ENCODE measurements at places on chromosomes 16 and 17.

GRCh38 chr16:23826528-23827045, 9.2 kb upstream of the PRKCB start:
- DNase-seq, result no peak

DNA sequence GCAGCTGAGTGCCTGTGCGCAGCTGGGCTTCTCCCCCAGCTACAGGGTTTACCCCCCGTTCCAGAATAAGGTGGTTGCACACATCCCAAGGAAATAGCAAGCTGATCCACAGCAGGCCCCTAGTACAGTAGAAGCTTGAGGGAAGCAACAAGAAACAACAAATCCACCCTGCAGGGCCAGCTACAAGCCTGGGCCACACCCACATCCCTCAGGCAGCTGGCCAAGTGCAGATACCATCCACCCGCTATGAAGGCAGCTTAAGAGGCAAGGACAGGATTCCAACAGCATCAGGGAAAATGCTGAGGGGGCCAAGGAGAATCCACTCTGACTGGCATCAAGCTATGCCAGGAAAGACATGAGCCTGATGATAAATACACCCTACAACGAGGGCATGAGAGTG, 66.9 kb upstream of the RCVRN start:
- DNase-seq, result no peak

DNA sequence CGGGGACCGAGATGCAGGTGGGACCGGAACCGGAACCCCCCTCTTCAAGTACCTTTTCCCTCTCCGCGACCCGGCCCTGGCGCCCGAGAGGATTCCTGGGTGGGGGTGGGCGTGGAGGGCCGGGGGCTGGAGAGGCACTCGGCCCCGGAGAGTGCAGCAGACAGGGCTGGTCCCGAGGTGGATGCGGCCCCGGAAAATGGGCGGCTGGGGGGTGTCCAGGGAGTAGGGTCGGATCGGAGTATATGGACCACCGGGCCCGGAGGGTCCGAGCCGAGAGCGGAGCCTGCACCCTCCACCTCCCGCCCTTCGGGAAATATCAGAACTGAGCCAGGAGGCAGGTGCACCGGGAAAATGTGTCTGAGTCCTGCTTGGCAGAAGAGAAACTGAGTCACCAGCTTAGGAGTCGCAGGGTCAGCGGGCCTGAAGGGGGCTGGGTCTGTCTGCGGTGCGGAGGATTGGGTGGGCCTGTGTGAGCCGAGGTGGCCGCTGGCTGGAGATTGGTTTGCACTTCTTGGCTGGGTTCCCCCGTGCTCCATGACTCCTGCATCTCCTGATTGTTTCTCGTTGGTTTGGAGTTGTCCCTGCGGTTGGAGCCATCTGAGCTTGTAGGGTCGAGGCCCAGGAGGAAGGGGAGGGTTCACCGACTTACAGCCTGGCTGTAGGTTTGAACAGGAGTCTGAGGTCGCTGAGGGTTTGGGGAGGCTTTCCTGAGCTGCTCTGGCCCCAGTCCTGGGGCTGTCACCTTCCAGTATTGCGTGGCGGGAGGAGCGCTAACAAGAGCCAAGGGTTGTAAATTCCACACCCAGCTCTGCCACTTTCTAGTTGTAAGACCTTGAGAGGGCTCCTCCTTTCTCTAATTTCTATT, 518 bp downstream of the SH2B1 start:
- peak; percentile 30 for DNase-seq

- no peak for DNase-seq
Measured at GRCh38 chr17:77735566-77736198, 222.8 kb upstream of the TNRC6C start.

- DNase-seq, result no peak
Measured at GRCh38 chr16:2040787-2041522, 6.7 kb downstream of the NTHL1 start.

GRCh38 chr16:62256406-62256805, 220.2 kb upstream of the CDH8 start:
- DNase-seq, result peak; percentile 67

GRCh38 chr16:50300942-50301625, 34.7 kb downstream of the ADCY7 start:
- DNase-seq, result no peak

DNA sequence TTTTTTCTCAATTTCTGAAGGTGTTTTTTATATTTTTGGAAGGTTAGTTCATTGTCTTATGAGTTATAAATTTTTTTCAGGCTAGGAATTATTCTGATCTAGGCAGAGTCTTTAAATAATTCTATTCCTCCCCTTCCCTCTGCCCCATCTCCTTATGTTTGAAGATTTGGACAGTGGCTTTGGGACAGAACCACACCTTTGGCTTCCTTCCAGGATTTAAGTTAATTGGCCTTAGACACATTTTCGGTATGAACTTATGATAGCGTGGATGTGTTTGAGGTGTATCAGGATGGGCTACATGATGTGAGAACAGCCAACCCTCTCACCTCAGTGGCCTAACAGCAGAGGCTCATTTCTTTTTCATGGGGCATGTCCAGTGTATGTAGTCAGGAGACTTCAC, 24.3 kb downstream of the EPN2 start:
- no peak for DNase-seq

DNA sequence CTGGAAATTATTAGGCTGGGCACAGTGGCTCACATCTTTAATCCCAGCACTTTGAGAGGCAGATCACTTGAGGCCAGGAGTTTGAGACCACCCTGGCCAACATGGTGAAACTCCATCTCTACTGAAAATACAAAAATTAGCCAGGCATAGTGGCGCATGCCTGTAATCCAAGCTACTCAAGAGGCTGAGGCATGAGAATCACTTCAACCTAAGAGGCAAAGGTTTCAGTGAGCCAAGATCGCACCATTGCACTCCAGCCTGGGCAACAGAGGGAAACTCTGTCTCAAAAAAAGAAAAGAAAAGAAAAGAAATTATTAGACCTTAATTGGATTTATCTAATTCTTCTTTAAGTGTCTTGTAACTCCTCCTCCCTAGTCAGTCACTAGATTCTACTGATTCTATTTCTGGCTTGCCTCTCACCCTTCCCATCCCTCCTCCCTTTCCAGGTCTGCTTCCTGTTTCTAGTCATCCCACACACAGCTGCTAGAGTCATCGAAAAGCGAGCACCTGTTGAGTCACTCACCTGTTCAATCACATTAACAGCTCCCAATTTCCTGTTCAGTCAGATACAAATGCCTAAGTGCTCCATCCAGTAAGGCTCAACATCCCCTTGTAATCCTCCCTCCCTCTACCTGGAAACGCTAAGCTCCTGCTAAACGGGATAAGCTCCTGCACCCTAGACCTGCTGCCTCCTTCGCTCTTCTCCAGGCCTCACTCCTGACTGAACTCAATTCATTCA, 34.6 kb downstream of the ERN1 start:
- peak; percentile 32 for DNase-seq

- DNase-seq, result peak; percentile 56
Measured at GRCh38 chr17:31525801-31526549, 134.5 kb downstream of the RAB11FIP4 start.

DNA sequence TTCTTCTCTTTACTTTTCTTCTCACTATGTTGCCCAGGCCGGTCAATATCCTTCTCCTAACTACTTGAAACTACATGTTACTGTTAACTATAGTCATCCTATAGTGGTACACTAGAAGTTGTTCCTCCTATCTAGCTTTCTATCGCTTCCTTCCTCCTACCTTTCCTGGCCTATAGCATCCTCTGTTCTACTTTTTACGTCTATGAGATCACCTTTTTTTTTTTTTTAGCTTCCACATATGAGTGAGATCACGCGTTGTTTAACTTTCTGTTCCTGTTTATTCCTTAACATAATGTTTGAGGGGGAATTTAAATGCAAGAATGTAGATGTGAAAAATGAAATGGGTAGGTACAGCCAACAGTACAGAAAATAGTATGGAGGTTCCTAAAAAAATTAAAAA, 30.5 kb upstream of the YPEL2 start:
- no peak for DNase-seq

DNA sequence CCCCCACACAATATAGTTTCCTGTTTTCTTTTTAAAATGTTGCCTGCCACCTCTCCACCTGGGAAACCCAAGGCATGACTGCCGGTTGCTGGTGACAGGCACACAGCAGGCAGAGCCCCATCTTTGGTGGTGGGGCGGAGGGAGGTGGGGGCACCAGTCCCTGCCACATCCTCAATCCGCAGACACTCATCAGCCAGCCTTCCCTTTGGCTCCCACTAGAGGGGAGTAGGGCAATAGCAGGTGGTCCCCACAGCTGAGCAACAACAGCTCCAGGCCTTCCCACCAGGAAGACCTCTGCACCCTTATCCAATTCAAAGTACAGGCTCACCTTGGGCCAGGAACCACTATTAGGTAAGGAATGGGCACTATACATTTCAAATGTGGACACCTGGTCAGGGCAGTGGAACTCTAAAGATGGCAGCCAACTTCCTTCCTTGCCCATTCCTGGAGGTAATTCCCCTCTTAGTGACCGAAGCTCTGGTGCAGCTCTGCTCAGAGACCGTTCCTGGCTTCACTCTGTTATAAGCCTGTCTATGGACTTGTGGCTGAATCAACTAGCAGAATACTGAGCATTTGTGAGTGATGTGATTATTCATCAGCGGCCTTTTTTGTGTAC, 13.9 kb downstream of the RECQL5 start:
- DNase-seq, result peak; percentile 84

DNA sequence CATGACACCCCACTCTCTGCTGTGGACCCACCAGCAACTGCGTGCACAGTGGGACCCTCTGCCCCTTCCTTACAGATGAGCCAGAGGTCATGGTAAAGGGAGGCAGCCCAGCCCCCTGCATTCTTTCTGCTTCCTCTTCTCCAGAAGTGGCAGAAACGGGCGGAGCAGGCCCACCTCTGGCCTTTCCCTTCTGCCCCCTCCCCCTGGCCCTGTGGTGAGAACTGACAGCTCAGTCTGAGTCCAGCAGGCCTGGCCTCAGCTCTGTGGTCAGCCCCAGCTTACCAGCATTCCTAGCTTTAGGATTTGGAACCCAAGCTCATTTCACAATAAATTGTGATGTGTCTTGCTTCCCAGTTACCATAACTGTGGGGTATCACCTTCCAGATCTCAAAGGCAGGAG, 4.8 kb upstream of the ANKRD11 start:
- DNase-seq, result no peak

DNA sequence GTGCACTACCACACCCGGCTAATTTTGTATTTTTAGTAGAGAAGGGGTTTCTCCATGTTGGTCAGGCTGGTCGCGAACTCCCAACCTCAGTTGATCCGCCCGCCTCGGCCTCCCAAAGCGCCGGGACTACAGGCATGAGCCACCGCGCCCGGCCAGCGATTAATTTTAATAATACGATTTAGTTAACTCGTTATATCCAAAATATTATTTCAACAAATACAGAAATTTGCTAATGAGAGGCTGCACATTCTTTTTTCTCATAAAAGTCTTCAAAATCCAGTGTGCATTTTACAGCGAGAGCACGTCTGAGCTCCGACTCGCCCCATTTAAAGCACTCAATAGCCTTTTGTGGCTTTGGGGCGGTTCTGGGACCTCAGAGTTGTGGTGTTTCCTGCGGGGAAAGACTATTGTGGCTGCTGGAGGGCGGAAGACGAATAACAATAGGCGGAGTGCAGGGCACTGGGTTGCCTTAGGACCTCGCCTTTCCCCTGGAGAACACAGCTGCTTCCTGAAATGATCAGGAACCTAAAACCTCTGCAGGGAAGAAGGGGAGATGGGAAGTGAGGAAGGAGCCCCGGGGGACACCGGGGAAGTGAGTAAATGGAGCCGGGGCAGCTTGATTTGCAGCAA, 2.9 kb upstream of the ZSCAN10 start:
- peak; percentile 89 for DNase-seq

DNA sequence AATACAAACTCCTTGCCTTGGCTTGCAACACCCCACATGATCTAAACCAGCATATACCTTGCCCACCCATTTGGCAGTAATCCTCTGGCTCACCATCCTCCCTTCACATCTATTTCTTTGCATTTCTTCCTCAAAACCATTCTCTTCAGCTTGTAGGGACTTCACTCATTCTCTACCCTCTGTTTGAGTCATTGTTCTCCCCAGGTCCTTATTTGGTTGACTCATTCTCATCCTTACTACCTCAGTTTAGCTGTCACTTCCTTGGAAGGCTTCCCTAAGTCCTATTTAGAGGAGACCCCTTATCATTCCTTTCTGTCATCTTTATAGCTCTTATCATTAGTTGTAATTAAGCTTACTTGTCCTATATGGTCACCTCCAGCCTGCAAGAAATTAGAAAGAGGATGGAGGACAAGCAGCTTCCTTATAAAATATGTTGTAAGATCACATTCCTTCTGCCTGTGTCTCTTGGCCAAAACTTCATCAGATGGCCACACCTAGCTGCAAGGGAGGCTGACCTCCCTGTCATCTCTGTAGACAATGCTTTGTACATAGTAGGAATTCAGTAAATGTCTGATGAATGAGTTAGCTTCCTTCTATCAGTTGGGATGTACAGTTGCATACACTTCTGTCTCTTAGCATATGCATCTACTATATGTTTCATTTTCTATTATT, 1.7 kb downstream of the TTC19 start:
- DNase-seq, result no peak

GRCh38 chr17:73192206-73192893, 505 bp upstream of the COG1 start:
- peak; percentile 76 for DNase-seq

GRCh38 chr17:66619206-66619605, 215.7 kb upstream of the CACNG5 start:
- DNase-seq, result no peak

DNA sequence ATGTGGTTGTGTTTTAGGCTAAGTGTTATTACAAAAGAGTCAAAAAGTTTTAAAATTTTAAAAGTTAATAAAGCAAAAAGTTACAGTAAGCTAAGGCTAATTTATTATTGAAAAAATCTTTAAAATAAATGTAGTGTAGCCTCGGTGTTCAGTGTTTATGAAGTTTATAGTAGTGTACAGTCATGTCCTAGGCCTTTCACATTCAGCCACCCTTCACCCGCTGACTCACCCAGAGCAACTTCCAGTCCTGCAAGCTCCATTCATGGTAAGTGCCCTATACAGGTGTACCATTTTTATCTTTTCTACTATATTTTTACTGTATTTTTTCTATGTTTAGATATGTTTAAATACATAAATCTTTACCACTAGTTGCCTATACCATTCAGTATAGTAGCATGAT, 98.5 kb upstream of the RPRML start:
- DNase-seq, result no peak

DNA sequence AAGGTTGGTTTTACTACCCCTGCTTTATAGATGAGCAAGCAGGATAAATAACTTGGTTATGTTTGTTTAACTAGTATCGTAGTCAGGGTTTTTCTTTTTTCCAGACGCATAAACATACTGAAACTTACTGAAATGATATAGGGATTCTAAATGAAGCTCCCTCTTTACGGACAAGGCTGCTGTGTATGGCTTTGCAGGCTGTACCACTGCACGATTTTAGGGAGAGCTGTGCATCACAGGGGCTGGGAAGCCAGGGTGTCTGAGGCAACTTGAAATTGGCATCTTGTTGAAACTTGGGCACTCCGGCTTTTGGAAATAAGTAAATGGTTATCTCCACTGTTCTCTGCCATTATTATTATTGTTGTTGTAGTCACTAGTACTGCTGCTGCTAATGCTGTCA, 218.1 kb upstream of the CDH8 start:
- no peak for DNase-seq
